Epithelial cell of umbilical artery (primary cell): ENCODE measurements at places on chromosomes 12 and 14. TPM values are rescaled to one million over a fixed set of nuclear protein-coding genes. Genes with fewer than 3 reads are reported as not detected.

The CHST11 gene
- 7.8 and 12.3 TPM in 2 replicates for total RNA-seq

The KRT74 gene
- total RNA-seq: not detected in 2 replicates

The SARNP gene
- total RNA-seq: 124 and 176 TPM in 2 replicates

The OR6C4 gene
- total RNA-seq: not detected in 2 replicates

The MYH6 gene
- total RNA-seq: not detected in 2 replicates

The EXOC3L4 gene
- not detected in 2 replicates for total RNA-seq

The DUSP6 gene
- 214 and 503 TPM in 2 replicates for total RNA-seq
